ENCODE measurements at places on chromosomes 5 and 9.

- no peak for DNase-seq
Observed at GRCh38 chr5:23352446-23352845, 155.0 kb upstream of the PRDM9 start.

GRCh38 chr9:110115341-110115820 lies 92.6 kb downstream of the C9orf152 start:
- DNase-seq: no peak

DNA sequence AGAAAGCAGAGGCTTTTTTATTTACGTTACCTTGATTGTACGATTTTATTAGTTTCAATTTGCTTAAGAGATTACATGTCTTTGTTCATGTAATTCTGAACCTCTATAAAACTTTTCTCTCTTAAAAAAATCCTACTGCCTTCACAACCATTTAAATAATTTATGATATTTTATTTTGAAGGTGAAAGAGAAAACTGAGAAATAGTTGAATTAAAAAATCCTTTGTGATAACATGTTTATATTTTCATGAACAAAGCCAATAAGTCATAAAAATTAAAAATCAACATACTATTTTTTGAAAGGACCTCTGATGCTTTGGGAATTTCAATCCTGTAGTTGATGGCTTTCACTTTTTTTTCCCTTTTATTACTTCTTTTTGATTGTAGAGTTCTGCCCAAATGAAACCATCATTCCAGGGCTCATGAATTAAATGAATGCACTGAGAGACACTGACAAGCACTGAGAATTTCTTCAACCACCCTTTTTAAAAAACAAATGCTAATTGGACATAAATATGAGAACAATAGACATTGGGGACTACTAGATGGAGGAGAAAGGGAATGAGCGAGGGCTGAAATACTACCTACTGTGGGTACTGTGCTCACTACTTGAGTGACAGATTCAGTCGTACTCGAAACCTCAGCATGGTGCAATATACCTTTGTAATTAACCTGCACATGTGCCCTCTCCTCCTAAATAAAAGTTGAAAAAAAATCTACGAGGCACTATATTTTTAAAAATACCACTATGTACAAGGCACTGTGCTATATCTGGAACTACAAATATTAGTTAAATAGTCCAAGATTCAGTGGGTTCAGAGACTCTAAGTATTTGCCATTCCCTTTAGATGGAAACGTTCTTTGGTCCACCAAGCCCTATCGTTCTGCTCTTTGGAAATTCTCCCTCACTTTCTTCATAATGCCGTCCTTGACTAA lies 5.9 kb downstream of the CDKN2A start:
- no peak for DNase-seq

DNA sequence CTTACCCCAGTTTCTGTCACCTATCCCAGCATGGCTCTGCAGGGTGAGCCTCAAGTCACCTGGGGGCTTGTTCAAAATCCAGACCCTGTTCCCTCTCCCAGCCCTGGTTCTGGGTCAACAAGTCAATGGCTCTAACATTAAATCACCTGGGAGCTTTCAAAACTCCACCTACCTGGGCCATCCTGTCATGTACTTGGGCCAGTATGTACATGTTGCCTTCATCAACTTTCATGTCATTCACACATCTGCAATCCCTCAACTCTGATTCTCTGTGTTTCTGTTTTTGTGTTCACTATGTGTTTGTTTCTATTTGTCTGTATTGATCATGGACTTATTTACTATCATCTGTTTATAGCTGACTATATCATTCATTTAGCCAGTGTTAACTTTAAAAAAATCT lies 2.1 kb upstream of the SH3GLB2 start:
- no peak for DNase-seq

GRCh38 chr5:89930591-89931392 lies 478.8 kb downstream of the CETN3 start:
- no peak for DNase-seq

DNA sequence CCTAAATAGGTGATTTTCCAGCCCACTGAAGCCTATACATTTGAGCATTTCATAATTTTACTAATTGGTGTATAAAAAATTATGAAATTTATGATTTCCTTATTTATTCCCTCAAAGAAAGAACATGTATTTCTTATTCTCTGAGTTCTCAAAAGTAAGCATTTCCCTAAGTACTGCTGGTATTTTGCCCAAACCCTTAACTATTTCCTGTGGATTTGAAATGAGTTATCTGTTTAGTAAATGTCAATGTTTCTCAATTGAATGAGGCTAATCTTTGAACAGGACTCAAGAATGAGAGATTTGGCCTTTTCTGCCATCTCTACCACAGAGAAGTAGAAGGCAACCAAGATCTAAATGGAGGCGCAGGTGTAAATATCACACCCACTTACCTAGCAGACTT lies 751.7 kb downstream of the TLE1 start:
- DNase-seq: no peak

- DNase-seq: no peak
Observed at GRCh38 chr5:121816164-121816563, 35.5 kb upstream of the FTMT start.

DNA sequence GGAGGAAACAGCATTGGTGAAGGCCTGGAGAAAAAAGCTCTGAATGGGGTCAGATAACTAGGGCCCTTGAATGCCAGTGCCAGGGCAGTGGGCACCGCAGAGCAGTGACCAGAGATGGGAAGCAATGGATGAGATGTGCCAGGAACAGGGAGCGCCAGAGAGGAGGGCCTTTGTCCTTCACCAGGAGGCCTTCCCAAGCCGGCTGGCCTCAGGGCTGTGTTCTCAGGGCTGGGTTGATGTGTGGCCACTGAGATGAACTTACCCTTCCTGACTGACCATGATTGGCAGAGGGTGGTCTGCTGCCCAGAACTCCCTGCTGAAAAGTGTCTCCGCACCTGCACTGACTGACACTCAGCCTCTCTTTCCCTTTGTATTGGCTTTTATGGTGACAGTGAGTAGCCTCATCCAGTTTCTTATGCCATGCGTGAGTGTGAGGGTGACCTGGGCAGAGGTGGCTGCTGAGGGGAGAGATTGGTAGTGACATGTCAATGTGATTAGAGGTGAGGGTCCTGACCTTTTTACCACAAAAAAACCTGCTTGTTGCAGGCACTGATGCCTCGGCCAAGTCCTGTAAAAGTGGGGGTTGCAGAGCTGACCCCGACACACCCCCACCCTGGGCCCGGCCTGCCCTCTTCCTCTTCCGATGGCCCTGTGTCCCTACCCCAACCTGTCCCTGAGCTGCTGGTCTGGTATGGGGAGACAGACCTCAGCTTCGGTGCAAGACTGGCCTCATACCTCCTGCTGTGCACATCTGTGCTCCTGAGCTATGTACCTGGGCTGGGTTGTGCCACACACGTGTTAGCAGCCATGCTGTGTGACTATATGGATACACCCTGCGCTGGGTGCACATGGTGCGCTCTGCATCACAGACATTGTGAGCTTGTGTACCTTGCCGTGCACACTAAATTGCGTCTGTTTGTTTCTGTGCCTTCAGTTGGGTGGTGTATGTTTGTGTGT lies 57.1 kb upstream of the PSD2 start:
- DNase-seq: no peak

DNA sequence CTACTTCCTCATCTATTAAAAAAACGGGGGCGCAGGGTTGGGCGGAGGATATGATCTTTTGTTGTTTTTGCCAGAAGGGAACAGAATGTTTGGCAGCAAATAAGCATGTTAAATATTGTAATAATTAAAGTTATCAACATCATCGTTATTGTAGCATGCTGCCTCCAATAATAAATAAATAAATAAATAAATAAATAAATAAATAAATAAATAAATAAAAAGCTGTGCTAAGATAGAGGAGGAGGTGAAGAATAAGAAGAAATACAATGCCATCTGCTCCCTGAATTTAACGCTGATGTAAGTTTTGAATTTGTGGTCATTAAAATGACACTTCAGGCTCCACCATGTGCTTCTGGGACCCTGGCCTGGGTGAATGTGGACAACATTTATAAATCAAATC lies 508.0 kb upstream of the TNC start:
- DNase-seq: no peak

GRCh38 chr5:116650544-116650943 lies 75.9 kb upstream of the SEMA6A start:
- no peak for DNase-seq

DNA sequence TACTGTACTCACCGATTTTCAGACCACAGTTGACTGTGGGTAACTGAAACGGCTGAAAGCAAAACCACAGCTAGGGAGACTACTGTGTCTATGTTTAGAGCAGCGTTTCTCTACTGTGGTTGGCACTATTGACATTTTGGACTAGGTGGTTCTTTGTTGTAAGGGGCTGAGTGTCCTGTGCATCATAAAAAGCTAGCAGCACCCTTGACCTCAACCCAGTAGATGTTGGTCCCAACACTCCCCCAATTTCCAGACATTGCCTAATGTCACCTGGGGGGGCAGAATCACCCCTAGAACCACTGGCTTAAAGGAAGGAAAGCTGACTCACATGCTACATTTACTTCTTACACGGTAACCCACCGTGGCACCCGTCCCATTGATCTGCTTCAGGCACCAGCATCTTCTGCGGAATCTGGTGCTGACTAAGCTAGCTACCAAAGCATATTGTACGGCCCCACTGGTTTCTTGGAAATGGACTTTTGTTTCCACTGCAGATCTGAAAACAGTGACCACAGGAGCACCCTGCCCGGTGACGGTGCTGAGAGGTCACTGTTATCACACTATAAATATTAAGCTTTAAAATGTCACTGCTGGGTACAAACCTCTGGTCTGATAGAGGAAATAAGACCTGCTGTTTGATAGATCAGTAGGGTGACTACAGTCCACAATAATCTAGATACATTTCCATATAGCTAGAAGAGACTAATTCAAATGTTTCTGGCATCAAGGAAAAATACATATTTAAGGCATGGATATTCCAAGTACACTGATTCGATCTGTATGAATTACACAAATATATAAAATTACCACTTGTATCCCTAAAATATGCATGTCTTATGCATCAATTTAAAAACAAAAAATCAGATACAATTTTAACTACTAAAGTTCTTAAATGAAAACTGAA lies 151.4 kb downstream of the HSD17B3 start:
- DNase-seq: peak; percentile 29
